KBM-7 (cell line): ENCODE measurements at places on chromosomes 3 and 15.

DNA sequence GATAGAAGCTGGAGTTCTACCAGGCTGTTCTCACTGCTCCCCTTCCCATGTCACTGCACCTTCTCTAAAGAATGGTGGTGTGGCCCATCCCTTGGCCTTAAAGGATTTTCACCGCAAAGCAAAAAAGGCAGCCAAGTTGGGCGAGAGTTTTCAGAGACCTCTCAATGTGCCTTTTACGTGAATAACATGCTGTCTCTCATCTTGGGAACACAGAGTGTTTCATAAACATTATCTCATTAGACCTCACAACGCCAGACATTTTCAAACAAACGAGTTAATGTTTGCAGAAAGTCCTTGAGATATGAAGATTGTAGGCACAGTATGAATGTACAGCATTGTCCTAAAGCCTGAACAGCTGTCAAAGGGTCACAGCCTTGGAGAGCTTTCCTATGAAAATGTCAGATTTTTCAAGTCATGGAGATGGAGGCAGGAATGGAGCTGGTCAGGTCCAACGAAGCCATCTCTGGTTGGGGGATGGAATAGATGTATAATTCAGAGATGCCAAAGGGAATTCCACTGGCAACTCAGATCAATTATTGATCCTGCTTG lies 21.3 kb downstream of the TM4SF1 start:
- DNase-seq, result no peak

DNA sequence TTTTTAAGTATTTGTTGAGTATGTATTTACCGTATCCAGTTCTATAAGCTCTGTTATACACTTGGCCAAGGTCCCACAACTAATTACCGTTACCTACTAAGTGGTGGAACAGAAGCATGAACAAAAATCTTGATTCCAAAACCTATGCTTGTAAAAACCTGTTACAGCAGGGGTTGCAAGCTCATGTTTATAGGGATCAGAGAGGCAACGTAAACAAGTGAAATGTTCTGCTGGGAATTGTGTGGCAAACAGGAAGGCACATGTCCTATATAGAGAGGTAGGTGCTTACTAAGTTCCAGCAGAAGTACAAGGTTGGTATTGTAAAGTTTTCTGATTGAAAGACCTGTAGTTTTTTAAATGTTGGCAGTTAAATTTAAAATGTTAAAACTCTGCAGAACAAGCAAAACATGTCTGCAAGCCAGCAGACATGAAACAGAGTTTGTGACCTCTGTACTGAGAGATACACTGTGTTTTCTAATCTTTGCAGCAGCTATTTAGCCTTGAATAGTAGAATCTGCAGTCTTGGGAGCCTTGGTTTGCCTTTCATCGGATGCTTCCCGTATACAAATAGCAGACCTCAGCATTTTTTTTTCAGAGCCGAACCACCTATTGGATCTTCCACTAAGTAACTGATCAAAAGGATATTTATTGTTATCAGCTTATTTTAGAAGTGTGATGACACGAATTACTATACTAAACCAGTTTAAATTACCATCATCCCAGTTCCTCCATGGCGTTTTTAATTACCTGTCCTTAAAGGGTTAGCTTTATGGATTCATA lies 11.4 kb downstream of the IREB2 start:
- no peak for DNase-seq

- no peak for DNase-seq
These were observed 14.2 kb downstream of the ST8SIA2 start for GRCh38 chr15:92407916-92408315.

GRCh38 chr3:191792580-191792979 lies 331.6 kb downstream of the PYDC2 start:
- DNase-seq, result no peak

DNA sequence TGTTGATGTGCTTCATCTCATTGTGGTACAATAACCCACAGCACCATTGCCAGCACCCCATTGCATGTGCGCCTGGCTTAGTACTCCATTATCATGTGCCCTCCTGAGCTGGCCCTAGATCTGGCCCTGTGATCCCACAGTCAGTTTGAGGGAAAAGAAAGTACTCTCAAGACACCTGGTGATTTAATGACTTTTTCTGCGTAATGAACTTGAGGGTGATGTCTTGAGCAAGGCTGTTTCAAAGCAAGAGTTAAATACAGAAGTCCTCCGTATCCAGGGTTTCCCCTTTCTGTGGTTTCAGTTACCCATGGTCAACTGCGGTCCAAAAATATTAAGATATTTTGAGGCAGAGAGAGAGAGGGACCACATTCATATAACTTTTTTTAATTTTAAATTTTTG lies 16.3 kb downstream of the C3orf20 start:
- no peak for DNase-seq

- peak; percentile 58 for DNase-seq
These were observed 36.7 kb downstream of the CIP2A start for GRCh38 chr3:108552267-108553159.
